ENCODE measurements at places on chromosomes 7 and 10. TPM values are rescaled to one million over a fixed set of nuclear protein-coding genes. Genes with fewer than 3 reads are reported as not detected.
A peak's percentile ranks its signal among the peaks of the same experiment; 100 is the strongest.

The SRI gene
- 126 TPM for polyA plus RNA-seq

DNA sequence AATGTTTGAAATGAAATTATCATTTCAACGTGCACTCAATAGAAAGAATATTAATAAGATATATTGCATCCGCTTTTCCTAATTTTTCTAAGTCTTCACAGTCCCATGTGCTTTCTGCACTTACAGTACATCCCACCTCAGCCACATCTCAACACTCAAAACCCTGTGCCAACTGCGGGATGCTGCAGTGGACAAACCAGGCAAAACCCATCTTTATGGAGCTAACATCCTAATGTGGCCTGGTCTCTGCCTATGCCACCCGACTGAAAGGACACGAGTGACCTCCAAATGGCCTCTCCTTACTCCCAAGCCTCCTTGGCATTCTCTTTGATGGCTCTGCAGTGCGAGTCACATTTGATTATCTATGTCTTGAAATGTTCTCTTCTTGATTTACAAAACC is 57.4 kb upstream of the ADRB1 start:
- no peak for DNase-seq

DNA sequence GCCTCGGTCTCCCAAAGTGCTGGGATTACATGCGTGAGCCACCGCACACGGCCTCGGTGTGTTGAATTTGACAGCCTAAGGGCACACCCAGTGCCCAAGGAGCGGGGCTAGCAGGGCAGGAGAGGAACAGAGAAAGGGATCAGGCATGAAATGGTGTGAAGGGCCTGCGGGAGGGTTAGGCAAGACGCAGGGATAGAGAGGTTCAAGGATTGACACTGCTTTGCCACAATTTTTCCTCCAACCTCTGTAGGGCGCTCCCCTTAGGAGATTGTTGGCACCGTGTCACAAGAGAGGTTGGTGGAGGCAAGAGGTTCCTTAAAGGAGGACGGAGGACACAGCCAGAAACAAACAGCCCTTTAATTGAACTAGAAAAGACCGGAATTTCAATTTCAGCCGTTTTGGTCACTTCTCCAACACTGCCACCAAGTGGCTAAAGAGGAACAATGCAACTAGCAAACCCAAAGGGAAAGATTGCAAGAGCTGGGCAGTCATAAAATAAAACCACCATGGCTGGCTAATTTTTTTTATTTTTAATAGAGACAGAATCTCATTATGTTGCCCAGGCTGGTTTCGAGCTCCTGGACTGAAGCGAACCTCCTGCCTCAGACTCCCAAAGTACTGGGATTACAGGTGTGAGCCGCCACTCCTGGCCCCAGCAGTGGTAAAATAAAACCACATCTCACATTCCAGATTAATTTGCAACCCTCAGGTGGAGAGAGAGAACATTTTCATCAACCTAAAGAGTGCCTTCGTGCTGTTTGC is 6.9 kb upstream of the CREB3L2 start:
- DNase-seq, result peak; percentile 68

DNA sequence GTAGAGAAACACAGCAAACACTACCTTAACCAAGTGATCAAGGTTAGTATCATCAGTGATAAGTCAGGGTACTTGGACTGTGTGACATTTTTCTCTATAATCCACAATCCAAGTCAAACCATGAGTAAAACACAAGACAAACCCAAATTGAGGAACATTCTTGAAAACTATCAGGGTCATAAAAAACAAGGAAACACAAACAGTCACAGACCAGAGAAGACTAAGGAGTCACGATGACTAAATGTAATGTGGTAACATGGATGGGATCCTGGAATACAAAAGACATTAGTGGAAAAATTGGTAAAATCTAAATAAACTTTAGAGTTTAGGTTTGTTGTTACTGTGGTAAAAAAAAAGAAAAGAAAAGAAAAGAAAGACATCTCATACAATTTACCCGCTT is 103.8 kb downstream of the ARMH3 start:
- DNase-seq, result peak; percentile 49

The CYP3A4 gene
- polyA plus RNA-seq, result not detected

GRCh38 chr10:119337796-119338432 is 130.5 kb downstream of the GRK5 start:
- peak; percentile 74 for DNase-seq

Measured in IMR-90 (cell line).